ENCODE measurements at places on chromosomes 16 and 17.

- no peak for DNase-seq
Observed at GRCh38 chr17:67500261-67500660, 123.2 kb downstream of the PITPNC1 start.

DNA sequence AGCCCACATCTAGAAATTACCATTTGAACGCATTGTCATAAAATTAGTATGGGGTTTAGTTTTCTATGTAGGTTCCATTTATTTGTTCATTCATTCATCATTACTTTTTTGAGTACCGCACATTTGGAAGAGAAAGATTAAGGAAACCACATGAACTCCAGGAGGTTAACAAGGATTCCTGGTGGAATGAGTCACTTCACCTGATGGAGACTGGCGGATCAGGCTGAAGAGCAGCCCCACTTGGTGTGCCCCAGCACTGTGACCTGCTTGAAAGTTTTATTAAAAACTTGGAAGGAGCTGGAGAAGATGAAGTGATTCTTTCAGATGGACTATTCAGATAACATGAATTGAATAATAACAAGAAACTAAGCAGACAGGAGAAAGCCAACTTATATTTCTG is 293.6 kb upstream of the CDH11 start:
- DNase-seq, result no peak

- DNase-seq, result peak; percentile 78
Observed at GRCh38 chr17:60641810-60642220, 35.8 kb upstream of the BCAS3 start.

GRCh38 chr17:8189041-8189710 is 804 bp downstream of the BORCS6 start:
- DNase-seq, result no peak

GRCh38 chr16:396605-397004 is 394 bp upstream of the NME4 start:
- no peak for DNase-seq

DNA sequence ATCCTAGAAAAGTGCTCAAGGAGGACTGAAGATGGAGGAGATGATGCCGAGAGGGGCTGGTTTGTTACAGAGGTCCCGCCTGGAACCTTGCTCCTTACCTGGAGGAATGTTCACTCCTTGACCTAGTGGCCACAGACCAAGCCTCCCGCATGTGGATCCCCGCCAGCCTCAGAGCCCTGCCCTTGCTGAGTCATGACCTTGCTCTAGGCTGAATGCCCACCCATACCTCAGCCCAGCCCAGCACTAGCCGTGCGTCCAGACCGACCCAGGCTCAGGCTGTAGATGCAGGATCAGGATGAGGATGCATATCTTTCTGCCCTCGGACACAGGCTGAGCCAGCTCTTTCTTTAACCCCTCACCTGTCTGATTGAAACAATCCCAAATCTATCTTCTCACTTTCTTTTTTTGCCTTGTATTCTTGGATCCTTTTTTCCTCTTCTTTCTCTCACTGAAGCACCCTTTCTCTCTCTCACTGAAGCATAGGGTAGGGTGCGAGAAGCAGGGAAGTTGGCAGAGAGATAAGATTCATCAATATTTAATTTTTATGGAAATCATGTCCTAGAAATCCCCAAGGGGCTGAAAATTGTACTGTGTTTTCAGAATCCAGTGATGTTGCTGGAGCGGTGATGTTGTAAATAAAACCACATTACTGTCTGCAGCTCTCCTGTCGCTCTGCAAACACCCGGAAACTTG is 34.9 kb downstream of the WSCD1 start:
- DNase-seq, result no peak

DNA sequence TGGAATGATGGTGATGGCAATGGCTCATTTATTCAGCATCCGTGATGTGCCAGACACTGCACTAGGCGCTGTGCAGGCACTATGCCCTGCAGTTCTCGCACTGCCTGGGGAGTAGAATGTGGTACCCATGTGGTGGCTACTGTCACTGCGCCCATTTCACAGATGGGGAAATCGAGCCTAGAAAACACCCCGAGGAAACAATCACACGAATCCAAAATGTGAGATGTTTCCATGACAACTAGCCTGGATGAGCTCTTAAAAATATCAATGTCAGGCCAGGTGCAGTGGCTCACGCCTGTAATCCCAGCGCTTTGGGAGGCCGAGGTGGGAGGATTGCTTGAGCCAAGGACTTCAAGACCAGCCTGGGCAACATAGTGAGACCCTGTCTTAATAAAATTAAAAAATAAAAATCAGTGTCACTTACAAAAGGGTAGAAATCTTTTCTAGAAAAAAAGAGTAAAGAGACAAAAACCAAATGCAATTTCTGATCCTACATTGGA is 57.9 kb upstream of the TNRC6A start:
- no peak for DNase-seq

DNA sequence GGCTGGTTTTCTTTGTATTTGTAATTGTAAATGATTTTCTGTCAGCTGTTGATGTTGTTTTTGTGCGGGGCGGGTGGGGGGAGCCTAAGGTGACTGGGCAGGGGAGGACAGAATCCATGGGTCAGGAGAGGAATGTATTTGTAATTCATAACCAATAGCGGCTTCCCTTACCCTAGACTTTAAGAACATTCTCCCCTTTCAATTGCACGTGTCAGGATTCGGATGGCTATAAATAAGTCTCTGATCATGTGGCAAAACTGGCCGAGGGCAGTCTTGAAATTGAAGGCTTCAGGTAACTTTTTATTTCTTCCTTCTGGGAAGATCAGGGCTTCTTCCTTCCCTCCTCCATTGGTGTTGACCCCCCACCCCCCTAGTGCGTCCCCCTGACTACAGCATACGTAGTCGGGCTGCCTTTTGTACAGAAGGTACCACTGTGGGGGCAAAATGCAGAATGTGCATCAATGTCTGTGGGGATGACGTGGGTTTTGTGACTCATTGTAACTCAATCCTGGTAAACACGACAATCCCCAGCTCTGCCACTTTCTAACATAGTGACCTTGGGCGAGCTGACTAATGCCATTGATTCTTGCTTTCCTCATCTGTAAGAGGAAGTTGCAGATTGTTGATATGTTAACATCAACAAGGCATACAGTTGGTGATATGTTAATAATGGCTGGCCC is 16.2 kb downstream of the MARCHF10 start:
- DNase-seq, result no peak
